ENCODE measurements at places on chromosomes 12 and 14.

DNA sequence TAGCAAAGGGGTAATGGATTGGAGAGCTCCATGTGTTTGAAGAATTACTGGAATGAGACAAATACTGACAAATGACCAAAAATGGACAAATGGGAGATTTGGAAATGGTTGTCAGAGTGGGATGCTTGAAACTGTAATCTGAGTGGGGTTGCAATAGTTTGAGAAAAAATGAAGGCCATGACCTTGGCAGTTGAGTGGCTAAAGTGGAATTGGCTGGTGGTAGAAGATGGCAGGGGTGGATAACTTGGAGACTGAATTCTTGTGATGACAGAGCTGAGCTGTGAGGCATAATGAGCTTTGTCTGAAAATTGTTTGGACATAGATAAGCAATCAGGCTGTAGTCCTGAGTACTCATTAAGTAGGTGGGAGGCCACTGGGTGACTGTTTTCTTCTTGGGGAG, 222.5 kb upstream of the PRICKLE1 start:
- DNase-seq, result no peak

- no peak for DNase-seq
These were observed 60.0 kb downstream of the BTG1 start for GRCh38 chr12:92085736-92086040.

- DNase-seq, result no peak
These were observed 291.3 kb downstream of the SLC16A7 start for GRCh38 chr12:59887178-59887577.

- no peak for DNase-seq
These were observed 193.6 kb upstream of the RASSF8 start for GRCh38 chr12:25764892-25765291.

- DNase-seq, result no peak
These were observed 127.1 kb downstream of the CAPZA3 start for GRCh38 chr12:18864900-18865561.

DNA sequence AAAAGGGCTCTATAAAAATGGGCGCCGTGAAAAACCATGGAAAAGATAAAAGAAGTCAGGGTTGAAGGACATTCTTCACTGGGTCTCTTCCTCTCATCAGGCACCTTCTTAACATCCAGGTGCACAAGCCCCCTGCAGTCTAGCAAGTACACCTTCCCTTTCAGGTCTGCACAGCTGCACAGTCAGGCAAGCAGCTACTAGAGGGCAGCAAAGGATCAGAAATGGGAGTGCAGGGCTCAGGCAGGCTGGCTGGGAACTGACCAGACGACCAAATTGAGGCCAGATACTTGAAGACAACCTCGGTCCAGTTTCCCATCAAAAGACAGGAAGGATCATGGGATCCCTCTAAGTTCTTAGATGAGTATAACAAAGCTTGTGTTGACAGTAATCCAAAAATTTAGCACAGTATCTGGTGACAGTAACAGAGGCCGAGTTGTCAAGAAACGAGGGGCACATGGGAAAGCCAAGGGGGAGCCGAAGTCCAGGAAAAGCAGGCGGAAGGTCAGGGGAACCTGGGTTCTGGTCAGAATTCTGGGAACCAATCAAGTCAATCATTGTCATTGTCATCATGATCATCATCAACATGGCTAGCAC, 10.1 kb upstream of the GRIP1 start:
- DNase-seq, result peak; percentile 41

DNA sequence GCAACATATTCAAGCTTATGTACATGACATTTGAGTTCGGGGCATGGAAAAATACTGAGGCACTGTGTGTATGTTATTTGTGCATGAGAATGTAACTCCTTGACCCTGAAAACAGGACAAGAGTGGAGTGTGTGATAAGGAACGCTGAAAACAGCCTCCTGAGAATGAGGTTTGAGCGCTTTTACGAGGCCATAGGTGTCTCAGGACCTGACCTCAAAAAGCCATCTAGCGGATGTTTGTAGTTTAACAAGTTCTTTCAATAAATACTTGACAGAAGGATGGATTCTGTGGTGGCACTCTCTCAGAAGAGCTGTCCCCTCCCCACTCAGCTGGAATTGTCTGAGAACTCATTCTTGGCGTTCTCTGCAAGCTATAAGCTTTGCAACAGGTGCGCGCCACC, 350.5 kb upstream of the TMTC1 start:
- DNase-seq, result no peak

DNA sequence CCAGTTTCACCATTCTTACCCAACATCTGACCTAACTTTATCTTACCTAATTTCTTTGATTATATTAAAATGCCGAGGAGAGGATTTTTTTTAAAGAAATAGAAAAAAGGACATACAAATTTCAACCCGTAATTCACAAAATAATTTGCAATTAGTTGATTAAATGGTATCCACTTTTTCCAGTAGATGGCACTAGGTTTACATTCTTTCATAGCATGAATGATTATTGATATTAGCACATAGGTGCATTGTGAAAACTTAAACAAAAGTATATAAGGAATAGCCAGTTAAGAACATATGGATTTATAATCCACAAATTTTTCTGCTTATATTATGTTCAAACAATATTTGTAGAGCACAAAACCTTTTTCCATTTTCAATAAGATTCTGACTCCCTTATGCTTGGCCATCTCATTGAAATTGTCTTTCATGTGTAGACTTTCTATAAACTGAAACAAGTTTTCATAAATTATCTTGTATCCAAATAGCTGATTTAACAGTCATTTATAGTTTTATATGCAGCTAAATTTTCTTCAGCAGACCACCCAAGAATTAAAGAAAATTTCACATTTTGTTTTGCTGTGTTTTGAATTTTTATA, 35.3 kb downstream of the MSRB3 start:
- DNase-seq, result no peak

Measured in pancreas (tissue), 10 donors.